ENCODE measurements at places on chromosomes 7 and 10.

- DNase-seq = no peak
These were observed 717.8 kb downstream of the LRMDA start for GRCh38 chr10:76149182-76149581.

- no peak for DNase-seq
These were observed 238.6 kb downstream of the EBF3 start for GRCh38 chr10:129725482-129725881.

GRCh38 chr7:103487419-103487818 is 41.4 kb upstream of the SLC26A5 start:
- no peak for DNase-seq

DNA sequence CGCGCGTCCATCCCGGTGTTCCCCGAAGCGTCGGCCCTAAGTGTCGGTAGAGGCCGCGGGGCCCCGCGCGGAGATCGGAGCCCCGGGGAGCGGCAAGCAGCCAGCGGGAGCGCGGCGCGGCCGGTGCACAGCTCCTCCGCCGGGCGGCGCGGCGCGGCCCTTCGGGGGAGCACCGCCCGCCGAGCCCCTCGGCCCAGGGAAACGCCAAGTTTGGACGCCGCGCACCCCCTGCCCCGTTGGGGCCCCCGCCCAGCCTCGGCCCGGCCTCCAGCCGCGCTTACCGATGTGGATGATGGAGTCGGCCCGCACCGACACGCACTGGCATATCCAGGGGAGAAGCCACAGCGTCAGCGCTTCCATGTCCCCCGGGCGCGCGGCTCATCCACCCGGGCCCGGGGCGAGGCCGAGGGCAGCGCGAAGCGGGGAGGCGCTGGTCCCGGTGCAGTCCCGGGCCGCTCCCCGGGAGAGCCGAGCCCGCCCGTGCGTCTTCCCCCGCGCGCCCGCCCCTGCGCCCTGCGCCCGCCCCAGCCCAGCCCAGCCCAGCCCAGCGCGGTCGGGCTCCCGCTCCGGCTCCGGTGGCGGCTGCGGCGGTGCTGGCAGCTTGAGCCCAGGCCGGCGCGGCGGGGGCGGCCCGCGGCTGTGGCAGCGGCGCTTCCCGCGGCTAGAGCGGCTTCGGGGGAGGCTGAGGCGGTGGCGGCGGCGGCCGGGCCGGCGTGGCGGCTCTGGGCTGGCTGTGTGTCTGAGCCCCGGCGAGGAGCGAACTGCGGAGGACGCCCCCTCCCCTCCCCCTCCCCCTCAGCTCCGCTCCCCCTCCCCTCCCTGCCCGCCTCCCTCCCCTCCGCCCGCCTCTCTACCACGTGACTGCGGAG is at the start of gene GRID1:
Gene GRID1 (minus strand): TSS at position 763 of the 869 bp plus-strand sequence.
- DNase-seq = no peak

DNA sequence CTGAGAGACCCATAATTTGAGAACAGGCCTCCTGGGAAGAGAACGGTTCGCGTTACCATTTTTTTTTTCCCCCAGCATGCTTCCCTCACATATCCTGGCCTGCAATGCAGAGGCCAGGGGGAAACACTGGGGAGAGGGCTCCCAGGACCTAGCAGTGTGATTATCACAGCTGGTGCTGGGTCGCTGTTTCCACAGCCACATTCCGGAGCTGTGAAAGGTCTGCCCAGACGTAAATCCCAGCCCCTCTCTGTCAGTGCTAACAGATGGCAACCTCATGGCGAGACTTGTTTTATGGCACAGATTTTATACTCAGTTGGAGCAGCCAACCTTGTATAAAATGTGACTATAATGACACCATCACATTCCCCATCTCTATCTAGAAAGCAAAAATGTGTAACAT is 150.5 kb downstream of the PLXDC2 start:
- DNase-seq = no peak

- no peak for DNase-seq
These were observed 115.0 kb downstream of the ADCY1 start for GRCh38 chr7:45689011-45689796.

- no peak for DNase-seq
These were observed 75.4 kb downstream of the ADARB2 start for GRCh38 chr10:1661859-1662437.

DNA sequence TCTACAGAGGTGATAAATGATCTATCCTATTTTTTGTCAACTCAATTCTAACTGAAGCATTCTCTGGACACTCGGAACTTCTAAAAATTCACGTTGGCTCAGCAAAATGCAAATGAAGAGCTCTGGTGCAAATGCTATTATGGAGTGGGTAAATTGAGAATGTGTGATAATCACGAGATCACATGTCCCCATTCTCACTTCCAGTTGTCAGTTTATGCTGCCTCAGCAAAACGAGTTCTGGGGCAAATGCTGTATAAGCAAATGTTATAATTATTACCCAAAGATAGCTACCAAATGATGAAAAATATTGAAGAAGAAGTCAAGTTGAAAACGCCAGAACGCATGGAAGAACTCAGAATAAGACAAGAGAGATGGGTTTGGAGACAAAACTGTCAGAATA is 29.4 kb downstream of the AKR1B1 start:
- no peak for DNase-seq

GRCh38 chr7:30970074-30970473 is 6.3 kb downstream of the GHRHR start:
- DNase-seq = no peak

- peak; percentile 75 for DNase-seq
These were observed 21.6 kb upstream of the TSPAN33 start for GRCh38 chr7:129122751-129123509.

GRCh38 chr7:50707236-50708006 is 75.3 kb downstream of the GRB10 start:
- DNase-seq = no peak

GRCh38 chr7:143172354-143172753 is 10.9 kb upstream of the TAS2R39 start:
- no peak for DNase-seq

DNA sequence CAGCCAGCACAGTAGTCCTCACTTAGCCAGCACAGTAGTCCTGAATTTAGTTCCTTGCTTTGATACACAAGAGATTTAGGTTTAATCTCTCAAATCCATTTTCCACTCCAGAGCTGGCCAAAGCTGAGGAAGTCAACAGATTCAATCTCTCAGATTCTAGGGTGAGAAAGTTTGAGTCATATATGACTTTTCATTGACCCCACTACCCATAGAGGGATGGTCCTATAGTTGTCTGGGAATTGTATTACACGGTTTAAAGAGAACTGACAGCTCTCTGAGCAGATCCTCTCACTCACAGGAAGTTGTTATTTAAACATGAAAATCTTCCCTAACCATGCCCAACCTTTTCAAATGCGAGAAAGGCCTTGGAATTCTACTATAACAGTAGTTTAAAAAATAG is 641.8 kb upstream of the SEMA3D start:
- no peak for DNase-seq

- DNase-seq = no peak
These were observed 258.8 kb downstream of the THSD7A start for GRCh38 chr7:11573128-11573750.

DNA sequence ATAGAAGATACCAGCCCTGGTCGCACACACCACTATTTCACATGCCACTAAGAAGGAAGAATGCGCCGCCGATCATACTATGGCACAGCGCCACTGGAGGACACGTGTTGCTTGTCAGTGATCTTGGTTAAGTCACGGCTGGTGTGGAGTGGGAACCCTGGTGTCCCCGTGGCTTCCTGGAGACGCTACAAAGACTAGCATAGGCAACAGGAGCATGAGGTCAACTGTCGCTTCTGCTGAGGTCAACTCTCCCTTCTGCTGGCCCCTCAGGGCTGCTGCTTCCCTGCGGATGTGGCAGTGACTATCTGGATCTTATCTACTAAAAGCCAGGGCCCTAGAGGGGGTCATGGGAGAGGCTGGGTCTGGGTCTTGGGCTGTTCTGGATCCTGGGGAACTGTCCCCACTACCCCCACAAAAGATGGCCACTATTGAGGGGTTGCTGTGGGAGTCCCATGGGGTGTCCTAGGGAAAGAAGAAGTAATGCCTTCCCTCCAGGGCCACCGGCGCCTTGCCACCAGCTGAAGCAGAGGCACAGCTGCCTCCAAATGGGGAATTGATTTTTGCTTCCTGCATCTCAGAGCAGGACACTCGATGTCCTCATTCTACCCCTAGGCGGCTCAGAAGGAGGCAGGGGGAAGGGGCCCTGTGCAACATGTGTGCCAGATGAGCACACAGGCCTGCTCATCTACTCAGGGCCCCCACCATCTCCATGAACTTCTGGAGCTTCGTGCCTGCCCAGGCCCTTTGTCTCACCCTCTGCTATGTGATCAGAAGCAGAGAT is 76.6 kb upstream of the PPIF start:
- DNase-seq = no peak

DNA sequence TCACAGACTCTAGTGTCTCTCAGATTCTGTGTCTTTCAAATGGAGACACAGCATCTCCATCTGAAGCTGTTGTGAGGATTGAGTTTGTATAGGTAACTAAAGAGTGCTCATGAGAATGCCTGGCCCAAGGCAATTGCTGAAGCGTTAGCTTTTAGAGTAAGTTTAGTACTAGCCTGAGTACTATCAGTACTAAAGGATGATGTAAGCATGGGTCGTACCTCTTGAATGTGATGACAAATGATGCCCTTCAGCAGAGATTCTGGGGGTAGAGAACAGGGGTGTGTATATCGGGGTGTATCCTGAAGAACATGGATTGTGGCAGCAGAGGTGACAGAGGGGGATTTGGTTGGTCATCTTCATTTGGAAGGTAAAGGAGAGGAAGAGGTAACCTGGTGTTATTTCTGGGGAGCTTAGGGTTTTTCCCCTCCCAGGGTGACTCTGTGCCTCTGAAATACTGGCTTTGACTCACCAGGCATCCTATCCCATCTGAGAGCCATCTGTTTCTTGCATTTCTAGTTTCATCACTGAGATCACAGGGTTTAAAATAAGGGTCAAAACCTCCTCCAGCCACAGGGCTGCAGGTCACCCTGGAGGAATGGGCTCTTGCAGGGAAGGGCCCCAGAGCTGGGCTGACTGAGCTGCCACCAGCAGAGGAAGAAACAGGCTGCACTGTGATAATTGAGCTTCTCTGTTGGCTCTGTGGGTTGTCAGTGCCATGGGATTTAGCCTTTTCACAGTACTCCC is 756.0 kb downstream of the KCNMA1 start:
- no peak for DNase-seq

DNA sequence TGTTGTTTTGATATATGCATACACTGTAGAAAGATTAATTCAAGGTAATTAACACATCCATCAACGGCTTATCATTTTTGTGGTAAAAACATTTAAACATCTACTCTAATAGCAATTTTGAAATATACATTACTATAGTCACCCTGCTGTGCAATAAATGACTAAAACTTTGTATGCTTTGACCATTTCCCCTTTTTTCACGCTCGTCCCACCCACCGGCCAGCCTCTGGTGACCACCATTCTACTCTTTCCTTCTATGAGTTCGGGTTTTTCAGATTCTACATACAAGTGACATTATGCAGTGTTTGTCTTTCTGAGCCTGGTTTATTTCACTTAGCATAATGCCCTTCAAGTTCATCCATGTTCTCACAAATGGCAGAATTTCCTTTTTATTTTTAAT is 21.3 kb downstream of the CYCS start:
- no peak for DNase-seq

DNA sequence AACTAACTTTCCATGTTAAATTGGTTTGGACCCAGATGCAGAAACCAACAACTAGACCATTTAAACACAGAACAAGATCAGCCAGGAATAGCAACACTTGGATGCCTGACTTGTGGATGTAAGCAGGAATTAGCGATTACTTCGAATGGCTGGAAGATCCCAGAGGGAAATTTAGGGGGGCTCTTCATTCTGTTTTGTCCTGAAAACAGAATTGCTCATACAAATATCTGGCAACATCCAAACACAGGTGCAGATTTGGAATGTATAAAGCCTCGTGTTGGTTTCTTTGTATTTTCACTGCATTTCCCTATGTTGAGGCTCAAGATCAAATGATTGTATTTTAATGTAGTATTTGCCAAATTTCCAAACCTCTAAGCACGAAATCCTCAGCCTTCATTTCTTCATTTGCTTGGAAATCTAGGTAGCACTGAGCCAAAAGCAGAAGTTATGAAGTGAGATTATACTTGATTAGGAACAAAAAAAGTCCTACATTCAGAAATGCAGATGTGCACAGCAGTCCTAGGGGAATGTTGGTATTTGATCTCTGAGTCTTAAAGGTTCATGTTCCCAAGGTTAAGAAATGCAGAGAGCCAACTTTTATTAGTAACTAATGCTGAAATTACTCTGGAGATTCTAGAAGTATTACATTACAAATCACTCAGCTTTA is 248.7 kb upstream of the TCF7L2 start:
- DNase-seq = no peak

DNA sequence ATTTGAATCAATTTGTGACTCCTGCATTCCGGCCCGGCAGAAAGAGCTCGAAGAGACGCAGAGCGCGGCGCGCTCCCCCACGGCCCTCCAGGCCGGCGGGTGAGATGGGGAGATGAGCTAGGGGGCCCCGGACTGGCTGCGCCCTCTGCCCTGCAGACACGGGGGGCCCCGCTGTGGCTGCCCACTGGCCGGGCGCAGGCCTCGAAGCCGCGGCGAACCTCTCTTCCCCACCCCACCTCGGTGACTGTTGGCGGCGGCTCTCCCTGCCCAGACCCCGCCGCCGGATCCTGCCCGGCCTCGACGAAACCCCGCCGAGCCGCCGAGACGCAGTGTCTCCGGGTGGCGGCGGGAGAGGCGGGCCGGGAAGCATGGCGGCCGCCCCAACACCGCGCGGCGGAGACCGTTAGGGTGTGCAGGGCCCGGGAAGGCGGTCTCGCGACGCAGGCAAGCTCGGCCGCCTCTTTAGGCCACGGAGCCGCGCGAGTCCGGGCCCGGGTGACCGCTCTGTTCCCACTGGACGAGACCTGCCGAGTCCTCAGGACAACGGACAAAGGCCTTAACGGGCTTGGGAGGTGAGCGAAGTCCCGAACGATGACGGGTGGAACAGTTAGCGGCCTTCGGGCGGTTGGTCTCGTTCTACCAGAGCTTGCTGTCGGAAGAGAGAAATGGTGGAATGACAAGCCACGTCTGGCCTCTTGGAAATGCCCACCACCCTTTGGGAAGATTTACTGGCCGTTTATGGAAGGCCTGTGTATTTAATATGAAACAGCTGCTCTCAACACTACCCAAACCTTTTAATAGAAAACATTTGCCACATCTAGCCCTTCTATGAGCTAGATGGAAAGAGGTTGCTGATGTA is 24.3 kb downstream of the NUP42 start:
- no peak for DNase-seq

DNA sequence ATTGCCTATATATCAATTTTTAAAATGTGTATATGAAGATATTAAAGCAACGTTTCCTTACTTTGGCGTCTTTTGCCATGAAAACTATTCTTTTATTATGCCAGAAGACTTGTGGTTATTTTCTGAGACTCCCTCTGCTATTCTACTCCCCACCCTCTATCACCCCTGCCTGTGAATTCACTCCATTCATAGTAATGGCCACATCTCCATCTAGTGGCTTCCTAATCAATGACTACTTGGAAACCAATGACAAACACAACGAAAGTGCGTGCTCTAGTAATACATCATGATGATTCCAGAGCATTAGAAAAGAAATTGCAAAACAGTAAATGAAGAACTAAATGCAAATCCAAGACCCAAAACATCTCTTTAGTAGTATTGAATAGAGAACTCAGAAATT is 186.7 kb upstream of the HGF start:
- DNase-seq = peak; percentile 1

- DNase-seq = no peak
These were observed 8.1 kb downstream of the TRIM8 start for GRCh38 chr10:102652170-102652916.

- no peak for DNase-seq
These were observed 10.3 kb upstream of the H2AZ2 start for GRCh38 chr7:44858161-44858560.
